ENCODE measurements at places on chromosomes 2 and 18.
A peak's percentile ranks its signal among the peaks of the same experiment; 100 is the strongest.

DNA sequence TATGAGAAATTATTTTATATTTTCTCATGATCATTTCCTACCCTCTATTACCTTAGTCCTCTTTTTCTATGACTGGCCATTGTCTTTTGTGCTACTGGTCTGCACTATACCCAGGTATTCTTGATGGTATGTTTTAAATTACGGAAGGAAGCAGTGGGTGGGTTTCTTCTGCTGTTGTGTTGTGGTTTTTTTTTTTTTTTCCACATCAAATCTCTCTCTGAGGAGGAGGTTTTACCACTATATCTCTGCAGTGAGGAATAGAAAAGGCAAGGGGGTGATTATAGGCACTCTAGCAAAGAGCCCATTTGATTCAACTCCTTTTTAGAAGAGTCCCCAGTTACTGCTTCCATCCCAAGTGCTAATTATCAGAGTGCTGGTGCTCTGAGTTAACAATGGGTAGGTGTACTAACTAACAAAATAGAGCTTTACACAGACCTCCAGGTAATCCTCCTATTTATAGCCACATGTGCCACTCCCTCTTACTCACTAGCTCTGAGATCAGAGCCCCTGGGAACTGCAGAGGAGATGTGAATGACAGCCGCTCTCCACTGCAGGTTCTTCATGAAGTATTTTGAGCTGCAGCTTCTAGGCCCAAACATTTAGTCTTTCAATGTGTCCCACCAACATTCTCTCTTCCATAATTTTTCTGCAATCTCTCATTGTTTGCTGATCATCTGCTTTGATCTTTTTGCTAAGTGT, 301.6 kb upstream of the GULP1 start:
- no peak for DNase-seq

DNA sequence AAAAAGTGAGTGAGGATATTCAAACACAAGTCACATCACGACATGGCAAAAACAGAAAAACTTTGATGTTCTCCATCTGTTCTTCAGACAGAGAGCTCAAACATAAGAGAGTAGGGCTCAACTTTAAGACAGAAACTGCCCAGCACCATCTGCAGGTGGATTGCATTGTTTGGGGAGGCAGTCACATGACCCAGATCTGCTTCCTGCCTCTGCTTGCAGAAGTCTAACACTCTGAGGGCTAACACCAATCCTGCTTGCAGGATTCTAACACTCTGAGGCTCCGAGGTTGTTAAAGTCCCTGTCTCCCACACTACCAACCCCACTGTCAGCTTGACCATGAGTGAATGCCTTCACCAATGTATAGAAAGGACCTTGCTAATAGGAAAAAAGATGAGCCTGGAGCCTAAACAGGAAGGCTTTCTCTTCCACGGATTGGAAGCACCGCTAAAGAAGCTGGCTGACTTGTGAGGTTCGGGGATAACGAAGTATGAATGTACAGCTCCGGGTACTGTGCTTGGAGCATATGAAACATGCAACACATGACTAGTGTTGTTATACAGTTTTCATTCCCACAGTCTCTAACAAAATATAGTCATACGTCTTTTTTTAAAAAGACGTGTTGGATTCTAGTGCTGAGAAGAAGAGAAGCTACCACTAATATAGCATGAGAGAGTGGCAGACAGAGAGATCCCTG, 176.6 kb upstream of the CREB1 start:
- no peak for DNase-seq

DNA sequence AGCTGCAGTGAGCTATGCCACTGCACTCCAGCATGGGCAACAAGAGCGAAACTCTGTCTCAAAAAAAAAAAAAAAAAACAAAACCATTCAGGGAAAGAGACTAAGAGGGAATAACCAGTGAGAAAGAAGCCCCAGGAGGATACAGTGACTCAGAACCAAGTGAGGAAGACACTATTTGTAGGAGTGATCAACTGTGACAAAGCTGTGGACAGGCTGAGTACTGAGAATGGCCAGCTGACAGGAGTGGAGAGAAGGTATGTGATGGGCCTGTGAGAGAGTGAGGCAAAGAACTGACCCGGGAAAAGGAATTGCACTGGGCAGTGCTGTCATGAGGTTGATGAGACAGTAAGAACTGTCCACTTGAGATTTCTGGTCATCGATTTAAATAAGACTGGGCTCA, 6.7 kb upstream of the LCT start:
- peak; percentile 7 for DNase-seq

- no peak for DNase-seq
Measured at GRCh38 chr2:118065015-118065706, 23.1 kb upstream of the INSIG2 start.

DNA sequence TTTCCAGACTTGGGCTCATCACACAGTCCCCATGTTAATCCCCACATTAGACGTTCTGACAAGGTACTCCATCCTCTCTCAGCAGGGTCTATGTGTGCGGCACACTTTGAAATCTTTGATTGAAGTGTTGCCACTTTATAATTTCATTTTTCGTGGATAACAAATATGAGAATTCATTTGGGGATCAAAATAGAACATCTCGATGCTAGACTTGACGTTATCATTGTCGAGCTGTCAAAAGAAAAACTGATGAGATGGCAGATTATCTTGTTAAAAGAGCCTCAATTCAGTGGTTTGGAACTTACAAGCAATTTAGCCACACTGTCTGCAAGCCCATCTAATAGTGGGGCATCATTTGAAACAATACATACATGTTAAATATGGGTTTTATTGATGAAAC, 91.2 kb upstream of the SULT1C3 start:
- no peak for DNase-seq

DNA sequence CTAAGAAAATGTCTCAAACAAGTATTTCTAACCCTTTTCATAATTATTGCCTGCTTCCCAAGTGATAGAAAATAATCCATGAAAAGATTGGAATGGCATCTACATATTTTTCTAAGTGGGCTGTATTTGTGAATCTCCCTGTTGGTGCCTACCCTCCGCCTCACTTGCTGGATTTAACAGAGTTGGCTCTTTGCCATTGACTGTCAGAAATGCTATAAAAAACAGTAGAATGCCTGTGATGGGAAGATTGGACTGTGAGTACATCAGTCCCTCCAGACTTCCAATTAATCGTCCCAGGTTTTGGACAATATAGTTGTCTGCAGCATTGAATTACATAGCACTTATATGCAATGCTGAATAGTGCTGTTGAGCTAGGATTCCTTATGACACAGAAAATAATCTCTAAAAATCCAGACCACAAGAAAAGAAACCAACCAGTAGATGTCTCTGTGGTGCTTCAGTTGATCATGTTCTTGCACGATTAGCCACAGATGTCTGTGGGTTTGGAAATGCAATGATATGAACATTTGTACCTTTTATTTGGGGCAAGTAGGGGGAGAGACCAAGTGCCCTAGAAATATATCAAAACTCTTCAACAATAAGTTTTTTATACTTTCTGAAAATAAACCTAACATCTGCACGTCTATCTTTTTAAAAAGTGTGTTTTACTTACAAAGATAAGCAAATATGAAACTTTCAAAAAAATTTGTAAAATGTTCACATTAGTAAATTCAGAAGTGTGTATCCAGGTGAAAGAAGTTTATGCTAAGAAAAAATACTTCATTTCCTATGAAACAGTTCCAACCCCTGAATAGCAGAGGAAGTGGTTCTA, 88.5 kb downstream of the DYNAP start:
- DNase-seq: no peak

DNA sequence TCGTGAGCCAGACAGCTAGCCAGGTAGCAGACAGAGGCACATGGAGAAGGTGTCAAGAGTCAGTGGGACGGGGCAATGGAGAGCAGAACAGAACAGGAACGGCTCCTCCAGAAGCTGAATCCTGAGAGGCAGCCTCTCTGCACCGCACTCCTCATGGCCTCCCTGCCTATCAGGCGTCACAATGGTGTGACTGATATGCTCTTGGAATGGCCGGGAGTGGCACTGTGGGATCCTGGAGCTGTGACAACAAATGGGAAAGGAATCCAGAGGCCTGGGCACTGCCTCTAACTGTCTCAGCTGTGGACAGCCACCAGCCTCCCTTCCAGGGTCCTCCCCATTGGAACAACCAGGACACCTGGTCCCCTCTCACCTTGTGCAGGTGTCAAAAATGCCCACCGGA, 89.1 kb upstream of the ID2 start:
- DNase-seq: no peak

GRCh38 chr2:157322432-157322831, 3.2 kb downstream of the ERMN start:
- no peak for DNase-seq

- no peak for DNase-seq
Measured at GRCh38 chr2:210633699-210634098, 77.3 kb downstream of the CPS1 start.

DNA sequence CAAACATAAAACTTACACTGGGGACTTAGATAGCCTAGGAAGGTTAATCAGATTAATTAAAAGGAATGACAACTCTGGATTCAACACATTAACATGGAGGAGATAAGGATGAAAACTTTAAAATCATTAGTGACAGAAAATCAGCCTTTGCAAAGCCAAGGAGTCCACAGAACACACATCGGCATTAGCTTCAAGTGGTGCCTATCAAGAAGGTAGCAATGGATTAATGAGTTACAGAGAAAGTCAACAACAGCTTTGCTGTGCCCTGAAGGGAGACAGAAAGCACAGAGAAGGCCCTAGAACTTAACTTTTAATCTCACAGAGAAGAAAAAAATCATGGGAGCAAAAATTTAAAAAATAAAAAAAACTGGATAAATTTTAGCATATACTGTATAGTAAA, 88.6 kb downstream of the KCNH7 start:
- no peak for DNase-seq

GRCh38 chr2:111632661-111633060, 251.3 kb downstream of the ANAPC1 start:
- DNase-seq: no peak

DNA sequence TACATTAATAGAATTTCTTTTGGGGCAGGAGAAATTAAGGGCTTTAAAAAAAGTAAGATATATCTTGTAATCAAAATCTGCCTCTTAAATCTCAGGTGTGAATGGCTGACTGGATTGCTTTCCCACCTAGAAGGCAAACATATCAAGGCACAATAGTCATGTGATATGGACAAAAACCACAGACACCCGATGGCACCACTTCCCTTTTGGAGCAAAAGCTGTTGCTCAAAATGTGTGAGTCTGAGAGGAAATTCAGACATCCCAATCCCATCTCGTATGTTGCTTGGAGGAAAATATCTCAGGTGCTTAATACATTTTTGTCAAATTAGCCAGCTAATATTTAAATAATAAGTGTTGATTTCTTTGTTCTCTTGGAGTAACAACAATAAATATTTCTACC, 120.7 kb downstream of the KCNF1 start:
- DNase-seq: no peak

GRCh38 chr2:200404615-200405014, 98.1 kb downstream of the SPATS2L start:
- DNase-seq: no peak

All from left lobe of liver (tissue), 2 donors.